ENCODE measurements at places on chromosomes 11 and 22. TPM values are rescaled to one million over a fixed set of nuclear protein-coding genes. Genes with fewer than 3 reads are reported as not detected.
A peak's percentile ranks its signal among the peaks of the same experiment; 100 is the strongest.

The OR51I1 gene
- total RNA-seq, result not detected

The CYP2D6 gene
- not detected for total RNA-seq

The DGCR2 gene
- 55.9 TPM for total RNA-seq

The AIFM3 gene
- total RNA-seq, result not detected

The ARHGAP8 gene
- not detected for total RNA-seq

The GDPD4 gene
- total RNA-seq, result not detected

DNA sequence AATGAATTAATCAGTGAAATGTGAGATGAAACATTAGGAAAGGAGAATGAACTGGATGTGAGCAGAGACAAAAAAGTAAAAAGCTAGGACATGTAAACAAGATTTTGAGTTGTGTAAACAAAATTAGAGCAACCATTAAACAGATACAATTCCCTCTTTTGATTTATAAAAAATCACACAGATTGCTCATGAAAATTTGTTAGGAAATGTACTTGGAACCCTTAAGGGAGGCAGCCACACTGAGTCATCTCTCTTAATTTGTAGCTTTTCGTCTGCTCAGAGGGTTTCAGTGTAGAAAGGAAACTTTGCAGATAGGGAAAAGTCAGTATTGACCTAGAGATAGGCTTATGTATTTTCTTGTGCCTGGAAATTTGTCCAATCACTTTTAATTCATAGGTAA is 49.6 kb upstream of the ME3 start:
- DNase-seq, result no peak

- no peak for DNase-seq
Measured at GRCh38 chr11:44690651-44691050, 36.1 kb upstream of the TSPAN18 start.

DNA sequence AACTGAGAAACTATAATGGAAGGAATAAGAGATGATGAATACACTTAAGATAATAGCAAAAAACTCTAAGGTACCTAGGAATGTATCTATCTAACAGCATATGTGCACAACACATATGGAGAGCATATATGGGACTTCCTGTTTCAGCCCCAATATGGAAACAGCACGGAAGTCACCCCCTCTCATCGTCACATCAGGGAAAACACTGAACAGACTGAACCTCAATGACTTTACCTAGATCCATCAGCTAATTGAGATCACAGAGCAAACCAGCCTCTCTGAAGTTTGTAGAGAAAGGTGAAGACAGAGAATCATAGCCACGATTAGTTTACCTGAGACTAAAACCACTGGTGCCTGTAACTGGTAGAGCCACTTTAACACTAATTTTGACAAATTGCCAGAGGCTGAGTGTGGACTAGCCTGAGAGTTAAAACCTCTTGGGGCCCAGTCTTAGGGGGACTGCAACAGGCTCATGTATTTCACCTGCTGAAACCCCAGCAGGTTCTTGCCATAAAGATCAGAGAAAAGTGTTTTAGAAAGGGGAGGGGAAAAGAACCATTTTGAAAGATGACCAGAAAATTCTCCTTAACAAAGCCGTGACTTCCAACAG is 722.6 kb downstream of the TBC1D22A start:
- no peak for DNase-seq

DNA sequence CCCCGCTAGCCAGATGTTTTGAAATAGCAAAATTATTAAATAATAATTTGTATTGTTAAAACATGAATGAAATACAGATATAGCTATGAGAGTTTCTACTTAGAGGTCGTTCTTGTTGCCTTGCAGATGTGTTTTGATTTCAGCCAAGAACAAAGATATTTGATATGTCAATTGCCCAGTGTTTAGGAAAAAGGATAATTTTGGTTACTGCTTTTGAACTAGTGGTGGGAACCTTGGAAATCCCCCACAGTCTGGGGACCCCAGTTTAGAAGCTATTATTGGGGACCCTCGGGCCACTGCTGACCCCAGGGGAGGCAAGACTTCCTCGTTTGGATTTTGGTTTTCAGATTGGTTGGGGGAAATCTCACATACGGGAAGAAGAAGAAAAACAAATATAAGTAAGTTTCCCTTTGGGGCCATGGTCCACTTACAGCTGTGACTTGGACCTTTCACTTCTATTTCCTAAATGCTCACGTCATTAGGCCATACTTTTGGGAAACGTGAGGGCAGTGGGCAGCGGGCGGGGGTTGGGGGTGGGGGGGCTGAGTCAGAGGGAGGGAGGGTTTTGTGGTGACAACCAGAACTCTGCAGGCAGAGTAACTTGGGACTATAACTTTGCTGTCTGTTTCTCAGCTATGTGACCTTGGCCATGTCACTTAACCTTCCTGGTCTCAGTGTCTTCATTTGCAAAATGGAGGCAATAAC is 37.0 kb downstream of the LDLRAD3 start:
- DNase-seq, result no peak

DNA sequence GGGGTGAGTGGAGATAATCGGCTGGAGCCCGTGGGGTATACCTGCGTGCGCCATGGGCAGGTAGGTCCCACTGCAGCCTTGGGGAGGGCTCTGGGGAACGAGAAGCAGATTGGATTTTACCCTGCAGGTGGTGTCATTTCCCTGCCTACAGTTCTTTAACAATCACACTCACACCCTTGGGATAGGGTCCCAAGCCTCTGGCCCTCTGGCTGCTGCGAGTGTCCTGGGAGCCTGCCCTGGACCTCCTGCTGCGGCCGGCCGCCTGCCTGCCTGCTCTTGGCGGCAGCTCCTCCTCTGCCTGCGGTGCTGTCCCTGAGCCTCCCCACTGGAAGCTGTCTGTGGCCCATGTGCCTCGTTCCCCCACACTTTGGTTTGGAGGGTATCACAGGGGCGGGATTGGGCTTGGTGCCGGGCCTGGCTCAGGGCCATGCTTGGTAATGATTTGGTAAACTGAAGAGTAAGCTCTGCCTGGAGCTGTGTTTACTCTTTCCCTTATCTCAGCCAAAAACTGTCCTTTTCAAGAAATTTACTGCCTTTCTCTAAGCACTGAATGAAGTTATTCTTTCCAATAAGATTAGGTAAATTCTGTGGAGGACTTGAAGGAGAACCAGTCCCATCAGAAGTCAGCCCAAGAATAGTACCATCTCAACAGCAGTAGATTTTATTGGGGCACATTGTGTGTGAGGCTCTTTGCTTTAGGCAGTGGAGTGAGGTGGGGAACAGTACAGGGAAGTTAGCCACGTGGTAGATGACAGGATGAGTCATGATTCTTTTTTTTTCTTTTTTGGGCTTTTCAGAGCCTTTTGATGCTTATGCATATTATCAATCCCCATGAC is 53.7 kb downstream of the TBC1D22A start:
- DNase-seq, result peak; percentile 48

GRCh38 chr11:10257478-10257877 is 36.5 kb downstream of the SBF2 start:
- DNase-seq, result no peak

DNA sequence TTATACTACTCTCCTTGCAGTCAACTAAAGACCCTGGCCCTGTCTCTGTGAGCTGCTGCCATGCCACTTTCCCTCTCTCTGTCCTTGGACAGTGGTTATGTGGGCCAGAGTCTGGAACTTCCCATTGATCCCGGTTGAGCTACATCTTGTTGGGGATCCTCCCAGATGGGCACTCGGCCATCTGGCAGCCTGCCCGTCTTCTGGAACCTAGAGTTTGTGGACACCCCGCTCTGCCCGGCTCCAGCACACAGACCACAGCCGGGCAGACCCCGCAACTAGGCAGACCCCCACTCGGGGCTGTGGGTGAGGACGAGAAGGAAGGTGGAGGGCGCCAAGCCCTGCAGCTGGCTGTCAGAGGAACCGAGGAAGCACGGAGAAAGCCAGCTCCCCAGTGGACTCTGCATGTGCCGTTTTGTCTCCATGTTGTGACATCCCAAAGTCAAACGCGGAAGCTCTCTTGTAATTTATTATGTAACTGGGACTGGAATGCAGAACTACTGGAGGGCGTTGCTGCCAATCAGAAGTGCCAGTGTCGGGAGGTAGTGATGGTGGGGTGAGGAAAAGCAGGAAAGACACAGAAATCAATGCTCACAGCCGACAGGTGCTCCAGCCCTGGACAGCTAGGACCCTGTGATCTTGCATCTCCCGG is 207.7 kb downstream of the CEP164 start:
- no peak for DNase-seq

DNA sequence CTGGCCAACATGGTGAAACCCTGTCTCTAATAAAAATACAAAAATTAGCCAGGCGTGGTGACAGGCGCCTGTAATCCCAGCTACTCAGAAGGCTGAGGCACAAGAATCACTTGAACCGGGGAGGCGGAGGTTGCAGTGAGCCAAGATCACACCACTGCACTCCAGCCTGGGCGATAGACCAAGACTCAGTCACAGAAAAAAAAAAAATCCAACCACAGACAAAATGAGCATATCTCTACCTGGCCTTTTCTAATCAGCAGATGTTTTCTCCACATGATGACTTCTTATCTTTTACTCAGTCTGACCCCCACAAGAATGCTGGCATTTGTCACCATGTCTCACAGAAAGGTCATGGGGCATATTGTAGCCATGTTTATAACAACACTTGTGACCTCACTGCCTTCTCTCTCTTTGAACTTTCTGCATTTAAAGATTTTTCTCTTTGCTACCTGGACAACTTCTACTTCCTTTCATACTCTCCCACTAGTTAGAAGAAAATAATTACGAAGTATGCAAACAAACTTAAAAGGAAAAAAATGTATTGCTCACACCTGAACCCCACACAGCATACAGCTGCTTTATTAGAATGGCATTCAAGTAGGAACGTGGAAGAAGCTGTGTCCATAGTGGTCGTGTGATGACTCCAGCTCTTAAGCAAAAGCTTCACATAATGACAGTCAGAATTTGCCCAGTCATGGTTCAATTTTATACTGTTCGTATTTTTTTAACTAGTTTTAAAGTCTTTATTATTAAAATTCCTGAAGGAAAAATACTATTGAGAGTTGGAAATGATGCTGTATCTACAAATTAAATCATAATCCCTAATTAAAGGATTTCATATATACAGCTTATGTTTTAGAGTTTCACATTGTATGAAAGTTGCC is 65.4 kb downstream of the ZC3H12C start:
- no peak for DNase-seq

DNA sequence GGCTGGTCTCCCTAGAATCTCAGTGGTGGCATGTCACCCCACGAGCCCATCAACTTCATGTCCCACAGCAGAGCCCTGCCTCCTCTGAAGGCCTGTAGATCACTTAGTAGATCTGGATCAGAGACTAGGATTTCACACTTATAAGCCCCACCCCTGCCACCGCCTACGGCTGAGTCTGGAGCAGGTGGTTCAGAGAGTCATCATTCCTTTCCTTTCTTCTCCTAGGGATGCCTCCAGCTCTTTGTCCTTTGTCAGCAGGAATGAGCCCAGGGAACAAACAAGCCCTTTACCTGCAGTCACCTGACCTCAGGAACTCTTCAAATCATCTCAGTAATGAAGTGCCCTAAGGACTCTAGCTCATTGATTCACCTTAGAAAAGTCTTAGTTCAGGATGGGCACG is 37.8 kb downstream of the SCGB1A1 start:
- no peak for DNase-seq

- no peak for DNase-seq
Measured at GRCh38 chr11:128610721-128611617, 23.6 kb upstream of the ETS1 start.
